ENCODE measurements at places on chromosomes 5 and 9.

- DNase-seq = no peak
Measured at GRCh38 chr9:102609461-102609860, 385.7 kb upstream of the CYLC2 start.

GRCh38 chr5:122941737-122942136 lies 94.8 kb downstream of the PPIC start:
- DNase-seq = no peak

- DNase-seq = no peak
Measured at GRCh38 chr5:170614720-170615119, 110.9 kb downstream of the KCNIP1 start.

DNA sequence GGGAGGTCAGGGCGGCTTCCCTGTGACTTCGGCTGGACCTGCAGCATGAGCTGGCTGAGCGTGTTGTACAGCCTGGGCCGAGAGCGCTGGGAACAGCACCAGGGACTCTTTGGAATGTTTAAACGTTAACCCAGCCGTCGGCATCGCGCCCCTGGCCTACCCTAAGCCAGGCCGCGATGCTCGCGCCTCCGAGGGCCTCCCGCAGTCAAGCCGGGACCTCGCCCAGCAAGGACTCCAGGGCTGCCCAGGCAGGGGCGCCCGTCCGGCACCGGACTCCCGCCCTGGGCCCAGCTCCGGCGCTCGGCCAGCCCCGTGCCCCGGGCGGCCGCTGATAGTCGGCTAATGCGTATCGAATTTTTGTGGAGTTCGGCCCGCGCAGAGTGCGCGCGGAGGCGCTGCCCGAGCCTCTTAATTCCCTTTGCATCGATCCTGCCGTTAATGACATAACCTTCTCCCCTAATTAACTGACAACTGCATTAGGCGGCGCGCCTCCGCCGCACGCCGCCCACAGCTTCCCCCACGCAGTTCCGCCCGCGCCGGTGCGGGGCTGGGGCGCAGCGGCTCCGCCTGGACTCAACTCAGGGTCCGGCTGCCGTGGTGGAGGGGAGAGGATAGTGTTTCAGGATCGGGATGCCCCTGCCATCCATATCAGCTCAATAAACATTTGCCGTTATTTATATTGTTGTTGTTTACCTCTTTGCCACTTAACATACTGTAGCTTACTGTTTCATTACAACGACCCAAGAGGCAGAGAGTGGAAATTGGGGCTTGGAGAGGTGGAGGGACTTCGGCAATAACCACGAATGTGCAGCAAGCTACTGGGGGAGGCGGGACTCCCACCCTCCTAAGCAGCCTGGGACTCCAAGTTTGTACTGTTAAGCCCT lies 28.8 kb upstream of the CDC23 start:
- no peak for DNase-seq

DNA sequence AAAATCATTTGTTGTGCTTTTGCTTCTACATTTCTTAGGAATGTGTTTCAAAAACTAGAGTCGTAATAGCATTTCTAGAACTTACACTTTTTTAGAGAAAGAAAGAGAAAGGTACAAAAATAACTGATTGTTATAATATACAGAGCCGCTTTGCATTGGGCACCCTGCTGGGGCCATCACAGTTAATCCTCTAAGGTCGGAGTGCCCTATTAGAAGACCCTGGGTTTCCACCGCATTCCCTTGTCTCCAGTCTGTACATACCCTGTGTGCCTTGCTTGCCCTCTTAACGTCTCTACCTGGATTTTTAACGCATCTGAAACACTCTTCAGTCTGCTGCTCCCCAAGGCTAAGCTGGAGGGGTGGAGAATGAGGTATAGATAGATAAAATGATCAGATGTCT lies 1.3 kb downstream of the MARVELD2 start:
- no peak for DNase-seq

GRCh38 chr9:132069046-132069898 lies 10.4 kb downstream of the MED27 start:
- no peak for DNase-seq

DNA sequence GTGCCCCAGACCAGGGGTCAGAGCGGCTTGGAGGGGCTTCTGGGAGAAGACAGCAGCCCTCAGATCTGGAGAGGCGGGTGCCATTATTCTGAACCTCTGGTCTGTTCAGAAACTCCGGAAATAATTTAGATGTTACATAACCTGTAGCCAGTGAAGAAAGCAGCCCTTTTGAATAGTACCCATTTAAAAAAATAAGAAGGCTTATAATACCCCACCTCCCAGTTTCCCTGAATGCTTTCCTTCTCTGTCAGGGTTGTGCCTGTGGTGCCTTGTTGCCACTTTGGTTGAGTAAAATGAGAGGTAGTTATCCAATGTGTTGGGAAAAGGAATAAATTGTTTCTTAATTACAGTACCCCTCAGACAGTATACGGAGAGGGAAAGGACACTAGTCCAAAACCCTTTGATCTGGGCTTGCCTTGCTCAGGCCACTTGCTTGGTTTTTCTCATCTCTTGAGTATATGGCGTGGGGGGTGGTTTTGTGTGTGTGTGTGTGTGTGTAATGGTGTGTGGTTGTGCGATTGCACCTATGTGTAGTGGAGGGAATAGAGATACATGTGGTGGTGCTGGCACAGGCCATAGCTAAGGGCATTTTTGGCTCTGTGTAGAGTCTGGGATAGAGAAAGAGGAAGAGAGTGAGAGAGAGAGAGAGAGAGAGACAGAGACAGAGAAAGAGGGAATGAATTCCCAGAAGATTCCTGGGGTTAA lies 59.1 kb upstream of the TLR4 start:
- DNase-seq = no peak

DNA sequence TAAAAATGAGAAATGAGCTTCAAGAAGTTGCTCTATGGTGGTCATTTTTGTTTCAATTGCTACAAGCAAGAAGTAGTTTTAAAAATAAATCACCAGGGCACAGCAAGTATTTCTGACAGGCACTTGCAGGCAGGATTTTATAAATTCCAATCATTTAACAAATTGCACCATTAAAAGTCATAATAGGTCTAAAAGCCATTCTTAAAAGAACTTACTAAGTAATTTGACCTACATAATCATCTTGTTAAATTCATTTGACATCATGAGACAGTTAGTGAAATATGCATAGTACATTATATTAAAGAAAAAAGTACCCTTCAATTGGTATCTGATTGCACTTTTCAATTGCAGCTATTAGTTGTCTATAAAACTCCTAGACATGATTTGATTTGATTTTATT lies 31.0 kb downstream of the TLX3 start:
- DNase-seq = no peak

DNA sequence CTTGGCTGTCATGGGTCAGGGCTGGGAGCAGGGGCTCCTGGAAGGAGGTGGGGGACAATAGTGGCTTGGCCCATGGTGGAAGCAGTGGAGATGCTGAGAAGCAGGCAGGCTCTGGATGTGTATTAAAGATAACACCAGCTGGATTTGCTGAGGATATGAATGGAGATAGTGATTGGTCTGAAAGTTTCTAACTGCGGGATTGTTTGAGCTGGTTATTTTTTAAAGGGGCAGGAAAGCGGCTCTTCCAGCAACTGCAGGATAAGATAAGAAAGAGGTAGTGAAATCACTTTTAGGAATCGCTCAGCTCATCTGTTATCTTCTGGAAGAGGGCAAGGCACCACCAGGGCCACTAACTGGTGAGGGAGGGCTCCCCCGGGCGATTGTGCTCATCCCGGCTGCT lies 125.5 kb downstream of the TENT4A start:
- no peak for DNase-seq

DNA sequence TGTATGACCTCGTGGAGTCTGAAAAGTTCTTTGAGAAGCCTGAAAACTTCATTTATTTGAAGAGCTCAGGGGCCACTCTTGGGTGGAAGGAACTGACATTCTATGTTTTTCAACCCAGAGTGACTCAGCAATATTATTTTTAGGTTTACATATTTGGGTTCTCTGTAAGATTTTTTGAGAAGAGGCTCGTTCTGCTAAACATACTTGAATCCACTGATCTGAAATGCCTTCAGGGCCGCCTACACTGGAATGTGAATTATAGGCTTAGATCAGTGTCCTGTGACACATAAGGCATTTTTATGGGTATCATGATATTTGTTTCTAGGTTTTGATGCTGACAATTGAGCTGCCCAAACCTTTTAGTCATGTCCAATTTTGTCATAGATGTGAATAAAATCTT lies 86.2 kb downstream of the PSAT1 start:
- no peak for DNase-seq

GRCh38 chr5:160438316-160439204 lies 16.9 kb downstream of the PTTG1 start:
- DNase-seq = peak; percentile 43

- DNase-seq = no peak
Measured at GRCh38 chr5:173919443-173919842, 31.3 kb downstream of the CPEB4 start.

DNA sequence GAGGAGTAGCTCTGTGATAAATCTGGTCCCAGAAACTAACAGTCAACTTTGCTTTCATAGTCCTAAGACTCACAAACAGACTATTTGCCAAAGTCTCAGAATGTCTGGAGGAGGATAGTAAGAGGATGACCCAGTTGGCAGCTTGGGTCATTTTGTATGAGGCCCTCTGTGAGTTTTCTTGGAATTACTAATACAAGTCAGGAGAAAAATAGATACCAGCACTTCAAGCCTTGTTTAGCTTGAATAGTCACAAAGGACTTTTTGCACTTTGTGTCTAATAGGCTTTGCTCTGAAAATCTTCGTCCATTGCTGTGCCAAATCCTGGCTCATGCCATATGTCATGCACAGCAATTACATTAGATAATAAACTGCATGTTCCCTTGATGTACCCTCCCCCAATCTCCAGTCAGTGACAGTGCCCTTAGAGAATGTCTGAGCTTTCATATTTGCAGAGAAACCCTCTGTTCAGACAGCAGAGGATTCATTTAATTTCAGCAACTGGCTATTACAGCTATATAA lies 612.8 kb downstream of the CSNK1G3 start:
- no peak for DNase-seq

DNA sequence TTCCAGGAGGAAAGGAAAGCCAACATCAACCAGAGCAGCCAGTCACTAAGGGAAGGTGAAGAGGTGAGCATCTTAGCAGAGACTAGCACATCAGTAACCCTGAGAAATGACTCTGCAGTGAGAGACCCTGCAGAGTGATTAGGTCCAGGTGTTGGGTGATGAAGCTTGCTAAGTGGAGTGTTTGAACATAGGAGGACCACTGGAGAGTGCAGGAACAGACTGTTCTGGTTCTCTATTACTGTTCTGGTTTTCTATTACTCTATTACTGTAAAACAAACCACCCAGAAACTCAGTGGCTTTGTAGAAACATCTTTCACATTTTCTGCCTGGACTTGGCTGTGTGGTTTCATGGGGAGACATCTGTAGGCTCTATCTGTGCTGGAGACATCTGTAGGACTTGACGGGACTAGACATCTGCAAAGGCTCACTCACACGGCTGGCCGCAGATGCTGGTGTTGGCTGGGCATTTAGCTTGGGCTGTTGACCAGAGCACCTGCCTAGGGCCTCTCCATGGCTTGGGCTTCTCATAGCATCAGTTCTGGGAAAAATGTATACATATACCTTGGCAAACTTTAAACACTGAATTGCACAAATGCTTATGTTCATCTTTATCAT lies 33.4 kb upstream of the SPATA31E1 start:
- no peak for DNase-seq

- DNase-seq = no peak
Measured at GRCh38 chr5:127046343-127047072, 16.1 kb upstream of the MARCHF3 start.

GRCh38 chr9:132487980-132488535 lies 78.0 kb downstream of the CFAP77 start:
- peak; percentile 8 for DNase-seq

- no peak for DNase-seq
Measured at GRCh38 chr5:66597183-66597757, 1.1 kb downstream of the MAST4 start.

GRCh38 chr9:135343837-135344522 lies 135.6 kb upstream of the PPP1R26 start:
- DNase-seq = peak; percentile 22

GRCh38 chr5:170306381-170306831 lies 8.8 kb upstream of the LCP2 start:
- no peak for DNase-seq

DNA sequence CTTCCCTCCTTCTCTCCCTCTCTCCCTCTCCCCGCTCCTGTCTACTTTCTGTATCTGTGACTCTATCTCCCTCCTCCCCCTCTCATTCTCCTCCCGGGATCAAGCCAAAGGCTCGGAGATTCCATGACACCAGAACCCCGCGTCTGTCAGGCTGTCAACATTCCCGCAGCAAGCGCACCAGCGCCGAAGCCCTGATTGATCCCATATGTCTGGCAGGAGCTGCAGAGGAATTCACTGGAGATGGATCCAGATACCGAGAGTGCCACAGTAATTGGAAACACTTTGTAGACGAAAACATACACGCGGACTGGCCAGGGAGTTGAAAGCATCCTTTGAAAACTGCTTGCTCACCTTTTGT lies 300 bp upstream of the SVEP1 start:
- DNase-seq = no peak
